Stimulated activated CD8-positive, alpha-beta memory T cell treated with anti-CD3 and anti-CD28 coated beads, Interleukin-2, amount 100 ng/mL, for 1 hour (primary cell): ENCODE measurements at places on chromosomes 11 and 22.

DNA sequence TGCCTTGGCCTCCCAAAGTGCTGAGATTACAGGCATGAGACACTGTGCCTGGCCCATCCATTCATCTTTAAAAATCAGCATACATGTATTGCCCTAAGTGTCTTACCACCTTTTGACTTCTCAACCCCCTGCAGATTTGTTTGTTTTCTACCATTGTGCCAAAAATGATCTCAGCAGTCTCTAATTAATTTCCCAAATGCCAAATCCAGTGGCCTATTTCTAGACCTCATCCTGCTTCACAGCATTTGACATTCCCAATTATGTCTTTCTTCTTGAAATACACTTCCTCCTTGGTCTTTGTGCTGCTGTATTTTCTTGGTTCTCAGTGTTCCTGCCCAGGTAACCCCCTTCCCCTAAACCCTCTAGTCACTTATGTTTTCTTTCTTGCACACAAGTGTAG, 46.0 kb upstream of the GRAMD1B start:
- no peak for DNase-seq

DNA sequence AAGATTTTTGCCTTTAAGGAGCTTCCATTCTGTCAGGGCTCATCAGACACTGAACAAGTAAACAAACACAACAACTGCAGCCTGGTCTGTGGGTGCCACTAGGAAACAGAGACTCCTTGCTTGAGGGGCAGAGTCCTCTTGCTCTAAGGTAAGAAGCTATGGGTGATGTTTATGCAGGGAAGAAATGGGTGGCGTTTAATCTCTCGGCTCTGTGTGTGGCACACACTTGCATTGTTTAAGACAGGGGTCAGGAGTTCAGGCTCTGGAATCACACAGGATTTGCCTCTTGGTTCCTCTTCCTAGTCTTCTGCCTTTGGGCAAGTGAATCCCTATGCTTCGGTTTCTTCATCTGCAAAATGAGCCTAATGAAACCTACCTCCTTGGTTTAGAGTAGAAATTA, 90.3 kb downstream of the PRR5L start:
- DNase-seq: no peak

- DNase-seq: no peak
These were observed 36.3 kb upstream of the APOBEC3A start for GRCh38 chr22:38921120-38921519.

- DNase-seq: no peak
These were observed 6.5 kb downstream of the DTX4 start for GRCh38 chr11:59178402-59178801.

DNA sequence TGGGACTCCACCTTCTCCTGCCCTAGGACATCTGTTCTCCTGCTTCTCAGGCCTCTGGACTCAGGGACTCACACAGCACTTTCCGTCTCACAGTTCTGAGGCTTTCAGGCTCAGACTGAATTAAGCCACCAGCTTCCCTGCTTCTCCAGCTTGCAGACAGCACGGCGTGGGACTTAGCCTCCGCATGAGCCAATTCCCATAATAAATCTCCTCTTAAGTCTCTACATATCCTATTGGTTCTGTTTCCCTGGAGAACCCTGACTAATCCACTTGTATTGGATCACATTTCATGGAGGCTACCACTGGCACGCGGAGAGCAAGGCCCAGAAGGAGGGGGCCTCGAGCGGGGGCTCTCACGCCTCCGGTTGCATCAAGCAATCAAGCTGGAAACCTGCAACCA, 1313.6 kb downstream of the TBC1D22A start:
- no peak for DNase-seq

DNA sequence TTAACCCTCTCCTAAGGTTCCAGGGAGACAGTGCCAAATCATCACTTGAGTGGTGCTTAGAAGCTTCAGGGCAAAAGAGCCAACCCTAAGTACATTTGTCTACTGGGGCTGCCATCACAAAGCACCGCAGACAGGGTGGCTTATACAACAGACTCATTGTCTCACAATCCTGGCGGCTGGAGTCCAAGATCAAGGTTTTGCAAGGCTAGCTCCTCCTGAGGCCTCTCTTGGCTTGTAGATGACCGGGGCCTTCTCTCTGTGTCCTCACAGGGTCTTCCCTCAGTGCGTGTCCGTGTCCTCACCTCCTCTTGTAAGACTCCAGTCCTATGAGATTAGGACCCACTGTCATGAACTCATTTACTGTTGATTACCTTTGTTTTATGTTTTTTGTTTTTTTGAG, 34.1 kb upstream of the CD81 start:
- no peak for DNase-seq

GRCh38 chr22:33335611-33336279, 277.6 kb upstream of the SYN3 start:
- no peak for DNase-seq

DNA sequence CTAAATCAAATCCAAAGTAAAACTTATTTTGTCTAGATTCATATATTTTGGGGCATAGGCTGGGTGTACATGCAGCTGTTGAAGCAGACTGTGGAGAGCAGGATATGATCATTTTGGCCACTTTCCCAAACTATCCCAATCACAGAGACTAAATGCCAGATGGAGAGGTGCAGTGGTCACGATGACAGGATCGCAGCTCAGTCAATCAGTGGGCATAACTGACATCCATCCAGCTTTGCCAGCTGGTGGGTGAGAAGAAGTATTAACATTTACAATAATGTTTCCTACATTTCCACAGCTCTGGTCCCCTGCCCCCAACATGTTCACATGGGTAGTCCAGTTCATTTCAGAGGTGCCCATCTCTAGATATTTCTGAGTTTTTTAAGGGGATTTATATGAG, 255.5 kb upstream of the SESN3 start:
- no peak for DNase-seq

DNA sequence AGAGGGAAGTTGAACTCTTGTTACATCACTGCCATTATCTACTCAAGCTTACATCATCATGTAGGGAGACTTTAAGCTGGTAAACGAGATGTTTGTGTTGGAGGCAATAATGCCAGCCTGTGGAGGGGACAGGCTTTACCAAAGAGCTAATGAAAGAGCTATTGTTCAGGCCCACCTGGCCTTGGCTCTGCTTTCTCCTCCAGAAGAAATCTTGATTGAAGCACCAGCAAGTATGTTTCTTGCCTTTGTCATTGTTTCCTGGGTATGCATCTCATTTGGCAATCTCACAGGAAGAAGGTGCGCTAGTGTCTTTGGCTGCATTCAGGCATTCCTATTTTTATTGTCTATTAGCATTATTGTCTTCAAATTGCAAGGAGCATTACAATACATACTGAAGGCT, 16.7 kb upstream of the CARD18 start:
- DNase-seq: no peak

DNA sequence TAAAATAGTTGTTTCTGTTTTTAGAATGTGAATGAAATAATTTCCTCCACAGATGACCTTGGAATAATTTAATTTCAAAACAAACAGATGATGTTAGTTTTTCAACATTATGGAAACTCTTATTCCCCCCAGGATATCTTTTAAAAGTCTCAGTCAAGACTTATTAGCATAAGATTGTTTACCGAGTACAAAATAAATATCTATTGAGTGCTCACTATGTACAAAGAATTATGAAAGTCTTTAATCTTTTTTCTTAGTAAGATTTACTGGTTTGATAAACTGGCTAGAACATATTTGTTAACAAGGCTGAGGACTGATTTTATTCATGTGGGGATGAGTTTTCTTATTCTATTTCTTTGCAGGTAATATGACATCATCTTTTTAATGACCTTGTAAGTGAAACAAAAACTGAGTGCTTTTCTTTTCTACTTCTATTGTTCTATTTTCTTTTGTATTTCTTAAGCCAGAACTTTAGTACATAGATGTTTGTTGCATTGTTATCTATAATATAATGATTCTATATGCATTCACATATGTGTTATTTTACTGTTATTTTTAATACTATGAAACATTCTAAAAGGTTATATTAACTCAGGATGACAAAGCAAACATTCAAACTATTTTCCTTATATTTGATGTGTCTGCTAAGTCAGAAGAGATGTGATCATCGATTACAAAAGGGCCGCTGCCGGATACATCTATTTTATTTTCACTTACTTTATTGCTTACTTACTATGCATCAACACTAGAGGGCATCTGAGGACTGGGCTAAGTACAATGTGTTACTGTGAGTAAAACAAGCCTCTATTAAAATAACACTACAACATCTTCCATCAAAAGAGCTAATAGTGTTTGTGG, 111.0 kb upstream of the ARHGAP42 start:
- no peak for DNase-seq
